ENCODE measurements at places on chromosomes 2 and 18.
A peak's percentile ranks its signal among the peaks of the same experiment; 100 is the strongest.

GRCh38 chr2:30714811-30715709 lies 92.2 kb downstream of the CAPN13 start:
- no peak for DNase-seq

DNA sequence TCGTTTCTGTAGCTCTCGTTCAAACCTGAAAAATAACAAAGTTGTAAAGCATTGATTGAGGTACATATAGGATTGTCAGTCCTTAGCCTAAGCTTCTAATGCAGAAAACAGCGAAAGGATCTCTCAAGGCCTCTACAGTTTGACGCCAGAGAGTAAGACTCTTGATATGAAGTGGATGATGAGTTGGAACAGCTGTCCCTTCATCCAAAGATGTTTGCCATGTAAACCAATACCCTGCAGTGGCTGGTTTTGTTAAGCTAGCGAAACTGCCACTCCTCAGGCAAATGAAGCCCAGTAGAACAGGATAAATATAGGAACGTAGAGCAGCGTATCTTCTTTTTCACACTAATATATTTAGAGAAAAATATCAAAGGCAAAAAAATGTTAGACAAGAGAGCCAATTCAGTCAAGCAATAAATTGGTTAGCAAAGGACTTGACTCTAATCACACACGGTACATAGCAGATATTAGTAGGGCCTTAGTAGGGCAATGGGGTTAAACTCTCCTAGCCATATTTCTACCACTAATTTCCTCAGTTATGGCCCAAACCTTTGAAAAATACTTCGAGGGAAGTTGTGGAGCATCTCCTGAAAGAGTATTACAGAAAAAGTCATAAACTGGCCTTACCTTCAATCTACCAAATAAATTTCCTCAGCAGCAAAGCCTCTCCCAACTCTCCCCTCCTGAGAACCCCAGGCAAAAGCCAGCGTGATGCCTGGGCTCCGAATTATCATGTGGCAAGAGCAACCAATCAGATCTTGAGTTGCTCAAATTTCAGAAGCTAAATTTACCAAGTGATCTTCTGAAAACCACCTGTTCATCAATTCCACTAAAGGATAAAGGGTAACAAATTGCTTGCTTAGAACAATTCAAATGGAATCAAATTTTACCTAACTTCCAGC lies at the start of gene NEB:
Gene NEB (minus strand): TSS at position 706 of the 902 bp plus-strand sequence. CDS start 1,320 bp downstream, outside the sequence.
- no peak for DNase-seq

DNA sequence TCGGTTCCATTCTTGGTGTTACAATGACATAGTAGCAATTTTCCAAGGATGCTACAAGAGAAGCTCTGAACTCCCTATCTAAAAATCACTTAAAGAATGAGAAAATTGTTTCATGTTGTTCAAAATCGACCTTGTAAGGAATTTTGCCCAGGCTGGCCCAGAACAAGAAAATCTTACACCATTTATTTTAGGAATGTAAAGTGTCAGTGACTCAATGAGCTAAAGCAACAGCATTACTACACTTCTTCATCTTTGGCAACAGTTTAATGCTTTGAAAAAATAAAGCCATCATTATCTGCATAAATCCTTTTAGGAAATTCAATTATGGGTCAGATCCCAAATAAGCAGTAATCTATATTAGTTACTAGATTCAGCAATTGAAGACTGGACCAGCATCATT lies 38.6 kb downstream of the SLC25A12 start:
- DNase-seq = no peak

DNA sequence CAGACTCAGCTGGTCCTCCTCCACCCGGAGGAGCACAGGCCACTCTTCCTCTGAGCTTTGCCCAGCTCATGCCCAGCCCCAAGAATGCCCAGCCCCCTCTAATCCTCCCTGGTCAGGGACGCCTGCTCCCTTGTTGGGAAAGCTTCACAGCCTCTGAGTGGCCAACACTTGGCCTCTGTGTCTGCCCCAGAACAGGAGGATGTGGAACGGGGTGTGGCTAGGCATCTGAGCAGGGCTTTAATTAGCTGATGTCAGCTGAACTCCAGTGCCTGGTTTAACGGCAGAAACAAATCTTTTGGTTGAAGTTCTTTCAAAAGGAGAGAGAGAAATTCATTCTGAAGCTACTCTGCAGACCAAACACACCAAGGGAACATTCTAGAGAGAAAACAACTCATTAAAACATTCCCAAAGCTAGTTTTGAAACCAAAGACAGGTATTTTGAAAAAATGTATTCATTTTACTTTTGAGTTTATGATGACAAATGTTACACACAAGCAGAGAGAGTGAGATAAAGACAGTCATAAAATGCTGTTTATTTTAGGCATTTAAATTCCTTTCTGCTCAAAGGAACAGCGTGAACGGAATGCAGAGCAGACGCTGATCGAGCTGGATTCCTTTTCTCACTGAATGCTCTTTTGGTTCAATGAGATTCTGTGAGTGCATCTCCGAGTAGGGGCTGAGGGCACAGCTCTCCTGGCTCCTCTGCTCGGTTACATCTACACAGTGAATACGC lies 63.8 kb downstream of the RTP5 start:
- no peak for DNase-seq

- peak; percentile 51 for DNase-seq
Measured at GRCh38 chr18:49510393-49511115, 23.5 kb upstream of the C18orf32 start.

Measured in neural crest cell (in vitro differentiated cells).